ENCODE measurements at places on chromosomes 6 and 20. TPM values are rescaled to one million over a fixed set of nuclear protein-coding genes. Genes with fewer than 3 reads are reported as not detected.

XKR7 gene
- not detected for total RNA-seq

GRCh38 chr20:8656335-8656734, 412.6 kb upstream of the PLCB4 start:
- no peak for DNase-seq

DNA sequence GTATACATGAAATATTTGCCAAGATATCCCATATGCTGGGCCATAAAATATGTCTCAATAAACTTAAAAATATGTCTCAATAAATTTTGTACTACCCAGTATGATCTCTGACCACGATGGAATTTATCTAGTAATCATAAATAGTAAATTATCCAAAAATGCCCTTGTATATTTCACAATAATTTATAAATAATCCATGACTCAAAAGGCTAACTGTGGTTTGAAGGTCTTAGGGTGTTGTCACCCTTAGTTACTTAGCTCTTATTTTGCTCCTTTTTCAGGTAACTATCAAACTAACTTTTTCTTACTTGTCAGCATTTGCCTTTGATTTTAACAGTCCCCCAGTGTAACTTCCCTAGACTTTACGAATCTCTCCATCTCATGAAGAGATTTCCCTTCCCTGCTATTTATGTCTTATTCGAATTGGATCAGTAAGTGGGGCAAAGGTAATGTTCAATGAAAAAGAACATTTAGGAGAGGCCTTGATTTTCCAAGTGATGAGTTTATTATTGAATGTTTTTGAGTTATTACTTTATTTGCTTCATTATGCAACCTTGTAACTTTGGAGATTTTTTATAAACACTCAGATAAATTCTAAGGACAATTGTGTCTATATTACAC, 109.0 kb upstream of the THBS2 start:
- DNase-seq: no peak

ANKRD6 gene
- 26.0 TPM for total RNA-seq

WFDC10B gene
- total RNA-seq: not detected

HS3ST5 gene
- total RNA-seq: not detected

HLA-DOA gene
- 10.7 TPM for total RNA-seq

GRCh38 chr6:38400101-38400500, 239.6 kb downstream of the BTBD9 start:
- DNase-seq: no peak
